ENCODE measurements at places on chromosomes 1 and 21. TPM values are rescaled to one million over a fixed set of nuclear protein-coding genes. Genes with fewer than 3 reads are reported as not detected.

The ACOT11 gene
- 7.6 TPM for total RNA-seq

The LCE1B gene
- not detected for total RNA-seq

The RSPH1 gene
- total RNA-seq, result 0.17 TPM

The ZNF496 gene
- 19.9 TPM for total RNA-seq

The PAQR6 gene
- 0.66 TPM for total RNA-seq

The TEDDM1 gene
- not detected for total RNA-seq

The XCL2 gene
- total RNA-seq, result not detected

Data from smooth muscle cell of trachea (primary cell).